ENCODE measurements at places on chromosomes 5 and 9.

GRCh38 chr5:25863811-25864210 is 1174.6 kb downstream of the CDH9 start:
- no peak for DNase-seq

DNA sequence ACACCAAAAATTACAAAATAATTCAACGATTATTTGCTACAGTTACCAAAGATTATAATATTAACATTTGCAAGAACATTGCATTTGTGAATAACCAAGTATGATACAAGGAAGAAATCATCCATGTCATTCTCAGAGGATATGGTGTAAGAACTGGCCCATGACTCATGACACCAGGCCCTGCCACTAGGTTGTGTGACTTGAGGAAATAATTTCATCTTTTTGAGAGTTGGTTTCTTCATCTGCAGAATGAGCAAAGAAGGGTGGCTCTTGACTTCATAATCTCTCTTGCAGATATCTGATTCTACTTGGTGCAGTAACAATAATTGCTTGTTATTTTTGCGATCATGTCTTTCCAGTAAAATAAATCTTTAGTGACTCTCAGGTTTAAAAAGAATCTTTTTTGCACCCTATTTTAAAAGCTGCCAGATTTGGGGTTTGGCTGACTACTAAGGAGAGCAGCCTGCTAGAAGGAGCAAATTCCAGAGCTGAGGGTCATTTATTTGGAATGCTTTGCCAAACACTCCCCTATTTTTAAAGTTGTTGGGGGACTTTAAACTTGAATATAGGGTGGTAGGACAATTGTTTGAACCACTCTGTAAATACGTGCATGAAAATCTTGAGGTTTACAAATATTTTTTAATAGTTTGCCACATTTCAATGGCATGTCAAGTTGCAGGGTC is 23.5 kb downstream of the ITGA1 start:
- DNase-seq, result no peak

- DNase-seq, result no peak
Measured at GRCh38 chr9:14140096-14140697, 173.7 kb downstream of the NFIB start.

- no peak for DNase-seq
Measured at GRCh38 chr5:130335117-130335516, 430.9 kb downstream of the CHSY3 start.

DNA sequence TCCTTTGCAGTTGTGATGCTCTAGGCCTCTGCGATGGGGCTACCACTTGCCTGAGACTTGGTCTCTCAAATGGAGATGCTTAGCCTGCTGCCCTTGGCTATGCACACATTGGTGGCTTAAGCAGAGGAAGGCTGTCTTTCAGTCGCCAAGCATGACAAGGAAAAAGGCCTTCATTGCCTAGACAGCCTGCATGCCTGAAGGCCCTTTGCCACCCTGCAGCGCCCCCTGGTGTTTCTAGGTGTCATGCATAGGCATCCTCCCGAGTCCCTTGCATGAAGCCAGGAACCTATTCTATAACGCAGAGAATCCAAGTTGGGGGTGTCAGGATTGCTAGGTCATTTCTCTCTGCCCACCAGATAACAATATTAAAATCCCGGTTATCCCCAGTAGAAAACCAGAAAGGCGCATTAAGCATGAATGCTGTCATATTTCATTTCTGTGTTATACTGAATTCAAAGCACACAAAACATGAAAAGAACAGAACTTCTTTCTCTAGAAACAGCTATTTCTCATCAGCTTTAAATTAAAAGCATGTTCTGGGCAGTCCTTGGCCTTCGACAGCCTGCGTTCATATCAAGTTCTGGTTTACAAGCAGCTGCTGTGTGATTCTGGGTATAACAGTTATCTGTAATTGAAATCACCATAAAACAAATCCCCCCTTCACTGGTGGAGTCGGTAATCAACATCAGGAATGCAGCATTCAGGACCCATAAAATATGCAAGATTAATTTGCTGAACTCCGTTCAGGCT is 59.7 kb upstream of the TRPC7 start:
- DNase-seq, result peak; percentile 48

- DNase-seq, result no peak
Measured at GRCh38 chr5:17663182-17663581, 28.9 kb downstream of the TAF11L14 start.

- DNase-seq, result no peak
Measured at GRCh38 chr9:126916909-126917308, 2.3 kb downstream of the RALGPS1 start.

- no peak for DNase-seq
Measured at GRCh38 chr9:134034215-134035040, 9.1 kb downstream of the BRD3OS start.

GRCh38 chr5:55073211-55073610 is 29.2 kb upstream of the GZMA start:
- DNase-seq, result no peak

DNA sequence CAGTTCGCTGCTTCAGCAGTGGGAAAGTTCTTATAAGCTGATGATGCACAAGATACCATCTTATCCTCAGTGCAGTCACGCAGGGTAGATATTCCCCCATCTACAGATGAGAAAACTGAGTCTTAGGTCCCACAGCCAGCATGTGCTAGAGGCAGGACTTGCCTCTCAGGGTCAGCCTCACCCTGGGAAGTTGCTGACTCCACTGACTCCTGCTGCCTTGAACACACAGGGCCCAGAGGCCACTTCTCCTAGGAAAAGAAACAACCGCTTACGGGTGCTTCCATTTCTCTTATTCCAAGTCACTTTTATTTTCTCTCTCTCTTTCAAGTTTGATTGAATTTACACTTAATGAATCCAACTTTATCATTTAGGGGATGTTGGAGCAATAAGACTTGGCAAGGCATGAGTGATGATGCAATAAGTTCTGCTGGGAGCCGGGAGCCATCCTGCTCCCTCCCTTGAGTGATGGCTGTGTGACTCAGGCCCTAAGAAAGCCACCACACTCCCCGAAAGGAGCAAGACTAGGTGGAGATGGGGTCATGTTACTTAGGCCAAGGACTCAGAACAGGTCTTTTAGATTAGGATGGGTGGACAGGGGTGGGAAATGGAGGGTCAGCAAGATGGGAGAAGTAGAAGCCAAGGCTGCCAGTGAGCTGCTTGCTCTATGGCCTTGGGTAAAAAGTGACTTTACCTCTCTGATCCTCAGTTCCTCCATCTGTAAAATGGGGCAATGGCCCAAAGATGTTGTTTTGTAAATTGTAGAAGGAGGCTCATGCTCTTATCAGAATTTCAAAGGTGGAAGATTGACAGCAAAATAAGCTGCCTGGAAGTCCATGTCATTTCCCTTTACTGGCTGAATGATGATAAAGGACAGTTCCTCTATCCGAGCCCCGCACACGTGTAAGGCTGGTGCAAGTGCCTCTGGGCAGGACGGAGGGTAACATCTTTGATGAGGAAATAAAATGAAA is 67.4 kb upstream of the ZNF618 start:
- DNase-seq, result peak; percentile 70

- DNase-seq, result no peak
Measured at GRCh38 chr9:114004221-114004716, 73.8 kb downstream of the AMBP start.

DNA sequence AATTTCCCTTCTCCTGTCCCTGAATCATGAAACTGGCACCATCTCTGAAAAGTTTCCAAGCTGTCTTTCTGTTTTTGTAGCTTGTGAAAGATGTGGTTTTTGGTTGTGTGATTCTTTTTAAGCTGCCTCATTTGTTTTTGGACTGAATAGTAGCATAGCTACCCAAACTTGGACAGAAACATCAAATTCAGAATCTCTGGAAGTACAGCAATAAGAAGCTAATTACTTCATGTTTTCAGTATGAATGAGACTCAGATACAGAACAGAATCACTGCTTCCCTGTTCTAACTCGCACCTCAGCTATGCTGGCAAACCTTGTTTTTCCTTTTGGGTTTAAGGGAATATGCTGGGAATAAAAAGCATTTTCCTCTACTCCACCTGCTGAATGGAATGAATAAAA is 101.0 kb downstream of the FGF1 start:
- no peak for DNase-seq

DNA sequence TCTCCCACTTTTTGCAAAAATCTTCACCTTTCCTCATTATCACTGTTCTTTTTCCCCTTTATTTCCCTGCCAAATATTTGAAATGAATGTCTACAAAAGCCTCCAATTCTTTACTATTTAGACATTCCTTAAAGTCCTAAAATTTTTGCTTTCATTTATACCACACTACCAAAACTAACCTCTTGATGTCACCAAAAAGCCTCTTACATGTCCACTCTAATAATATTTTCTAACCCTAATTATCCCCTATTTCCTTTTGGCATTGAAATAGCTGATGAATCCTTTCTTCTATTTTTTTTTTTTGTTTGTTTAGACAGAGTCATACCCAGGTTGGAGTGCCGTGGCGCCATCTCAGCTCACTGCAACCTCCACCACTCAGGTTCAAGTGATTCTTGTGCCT is 32.3 kb upstream of the NRG2 start:
- peak; percentile 16 for DNase-seq

DNA sequence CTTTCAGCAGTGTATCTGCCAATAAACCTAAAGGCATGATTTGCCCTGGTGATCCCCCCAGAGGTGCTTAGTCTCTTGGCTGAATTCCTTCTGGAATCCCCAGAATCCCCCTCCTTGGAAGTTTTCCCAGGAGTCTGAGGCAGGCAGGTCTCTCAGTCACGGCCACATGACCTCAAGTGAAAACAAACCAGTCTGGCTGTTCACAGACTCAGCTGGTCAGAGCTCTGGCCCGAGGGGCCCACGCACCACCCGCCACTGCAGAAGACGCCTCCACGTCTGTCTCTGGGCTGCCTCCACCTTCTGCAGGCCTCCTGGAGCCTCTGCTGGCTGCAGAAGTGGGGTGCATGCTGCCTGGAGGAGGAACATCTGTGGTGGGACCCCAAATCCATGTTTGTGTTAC is 52.5 kb downstream of the HRH2 start:
- DNase-seq, result no peak

DNA sequence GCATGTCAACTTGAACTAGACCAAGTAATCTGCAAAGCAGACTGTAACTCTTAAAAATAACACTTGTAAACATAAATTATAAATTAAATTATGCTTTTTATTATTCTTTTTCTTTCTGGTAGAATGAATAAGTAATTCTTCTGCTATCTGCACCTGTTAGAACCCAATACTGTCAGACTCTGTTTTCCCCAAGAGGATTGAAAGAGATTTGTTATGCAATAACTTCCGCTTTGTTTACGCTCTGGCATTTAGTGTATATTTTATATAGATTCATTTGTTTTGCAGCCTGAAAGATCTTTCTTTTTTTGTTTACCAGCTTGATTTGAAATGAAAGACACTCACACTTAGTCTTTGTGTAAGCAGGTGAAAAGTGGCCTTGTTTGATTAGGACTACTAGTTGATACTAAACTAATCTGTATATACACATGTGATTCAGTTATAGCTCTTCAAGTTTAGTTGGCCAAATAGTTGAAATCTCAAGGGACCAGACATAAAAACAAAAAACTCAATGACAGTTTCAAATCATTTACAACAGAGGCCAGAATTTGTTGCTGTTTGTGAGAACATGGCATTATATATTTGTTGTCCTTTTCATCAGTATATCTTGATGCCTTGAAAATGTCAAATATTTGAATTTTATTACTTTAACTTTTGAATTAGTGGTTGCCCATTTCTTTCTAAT is 155.8 kb downstream of the PBX3 start:
- DNase-seq, result no peak

- DNase-seq, result no peak
Measured at GRCh38 chr5:176846335-176847140, 36.2 kb downstream of the UNC5A start.

DNA sequence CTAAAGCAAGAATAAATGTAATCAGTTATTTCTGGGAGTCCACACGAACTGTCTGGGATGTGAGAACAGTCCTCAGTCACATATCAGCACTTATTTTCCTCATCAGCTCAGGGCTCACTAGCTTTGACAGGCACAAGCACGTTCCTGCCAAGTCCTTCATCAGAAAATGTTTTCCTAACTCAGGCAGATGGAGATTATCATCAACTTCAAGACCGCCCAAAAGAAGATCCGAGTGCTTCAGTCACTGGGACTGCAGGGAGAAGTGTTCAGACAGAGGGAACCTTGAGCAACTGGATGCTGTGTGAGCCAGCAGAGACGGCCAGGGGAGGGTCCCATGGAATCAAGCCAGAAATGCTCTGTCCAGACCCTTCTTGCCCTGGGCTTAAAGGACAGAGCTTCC is 189.4 kb downstream of the NXNL2 start:
- no peak for DNase-seq

GRCh38 chr9:38295764-38296163 is 96.7 kb upstream of the ALDH1B1 start:
- no peak for DNase-seq

DNA sequence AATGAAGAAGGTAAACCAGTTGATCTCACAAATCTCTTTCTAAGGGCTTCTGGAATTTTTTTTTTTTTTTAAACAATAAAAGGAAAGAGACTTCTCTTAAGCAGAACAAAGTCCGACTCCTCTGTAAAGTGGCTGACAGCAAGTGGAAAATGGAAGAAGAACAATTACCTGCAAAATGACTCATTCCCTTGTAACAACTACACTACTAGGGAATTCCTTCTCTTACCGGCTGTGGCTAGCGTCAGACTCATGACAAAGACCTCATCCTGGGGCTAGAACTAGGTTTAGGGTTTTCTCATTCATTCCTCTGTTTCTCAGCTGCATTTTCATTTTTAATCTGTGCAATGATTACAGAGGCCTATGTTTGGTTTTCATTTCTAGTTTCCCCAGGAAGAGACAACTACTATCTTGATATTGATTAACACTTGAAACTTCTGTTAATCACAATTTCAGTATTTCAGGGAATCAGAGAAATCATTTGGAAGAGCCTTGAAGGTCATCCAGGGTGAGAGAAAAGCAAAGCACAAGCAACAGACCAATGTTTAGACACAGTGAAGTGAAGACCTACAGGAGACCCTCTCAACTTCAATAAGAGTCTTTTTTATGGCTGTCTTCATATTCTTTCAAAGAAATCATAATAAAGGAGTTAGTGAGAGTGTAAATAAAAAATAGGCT is 437.9 kb downstream of the RAB3C start:
- DNase-seq, result no peak

- DNase-seq, result no peak
Measured at GRCh38 chr9:77661566-77662085, 13.5 kb upstream of the GNA14 start.

DNA sequence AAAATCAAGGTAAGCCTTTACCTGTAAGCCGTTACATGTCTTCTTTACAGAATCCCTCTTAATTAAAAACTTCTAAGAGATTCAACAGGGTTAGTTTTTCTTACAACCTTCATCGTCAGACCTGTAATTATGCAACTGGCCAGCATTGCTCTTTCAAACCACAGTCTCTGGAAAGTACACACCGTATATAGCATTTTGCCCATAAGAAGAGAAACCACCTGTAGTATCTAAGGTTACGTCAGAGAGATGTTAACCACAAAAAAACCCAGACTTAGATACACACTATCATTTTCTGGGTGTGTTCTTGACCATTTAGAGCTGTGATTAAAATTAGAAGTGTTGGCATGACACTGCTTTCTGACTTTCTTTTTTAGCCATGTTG is 140.0 kb downstream of the MUSK start:
- no peak for DNase-seq
